Esophagus squamous epithelium (tissue), 5 donors: ENCODE measurements at places on chromosomes 11 and 22.

- no peak for DNase-seq
These were observed 726.4 kb downstream of the BRD1 start for GRCh38 chr22:49101225-49101624.

- DNase-seq, result no peak
These were observed 3.3 kb upstream of the MMP10 start for GRCh38 chr11:102783720-102784119.

GRCh38 chr22:24120044-24120443 lies 61.2 kb upstream of the SUSD2 start:
- DNase-seq, result no peak

GRCh38 chr22:45470871-45471270 lies 31.8 kb upstream of the FBLN1 start:
- DNase-seq, result no peak

DNA sequence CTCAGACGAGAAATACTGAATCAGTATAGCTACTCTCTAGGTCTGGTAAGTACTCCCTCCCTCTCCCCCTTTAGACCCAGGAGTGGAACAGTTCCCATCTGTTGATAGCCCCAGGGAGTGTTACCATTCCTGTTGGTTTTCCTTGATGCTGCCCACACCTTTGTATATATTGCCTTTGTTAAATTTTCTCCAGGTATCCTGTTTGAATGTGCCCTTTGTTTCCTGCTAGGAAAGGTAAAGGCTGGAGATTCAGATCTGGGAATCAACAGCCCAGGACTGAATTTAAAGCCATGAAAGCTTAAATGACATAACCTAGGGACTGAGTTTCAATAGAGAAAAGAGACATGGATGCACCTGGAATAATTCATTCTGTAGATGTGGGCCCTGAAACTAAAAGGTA lies 68.3 kb downstream of the CCDC83 start:
- no peak for DNase-seq
